Vein endothelial cell (primary cell): ENCODE measurements at places on chromosomes 2 and 18. TPM values are rescaled to one million over a fixed set of nuclear protein-coding genes. Genes with fewer than 3 reads are reported as not detected.

Gene RAPGEF4
- total RNA-seq, result 12.4 and 13.9 TPM in 2 replicates

Gene WNT10A
- not detected in 2 replicates for total RNA-seq

Gene PPIL3
- 24.5 and 27.9 TPM in 2 replicates for total RNA-seq

Gene CHRNG
- total RNA-seq, result not detected in 2 replicates

Gene BCL2L11
- 9.0 and 11.4 TPM in 2 replicates for total RNA-seq

Gene CPO
- 0.19 TPM in 1 of 2 replicates, not detected in the other for total RNA-seq

Gene RAB27B
- total RNA-seq, result under 0.01 and 0.10 TPM in 2 replicates

Gene LOXL3
- 1.6 and 2.2 TPM in 2 replicates for total RNA-seq

Gene MARCO
- total RNA-seq, result not detected in 2 replicates

Gene DOK6
- under 0.01 and 0.57 TPM in 2 replicates for total RNA-seq

Gene EVX2
- not detected in 2 replicates for total RNA-seq

Gene UGT1A10
- not detected in 2 replicates for total RNA-seq

Gene SMYD1
- total RNA-seq, result not detected in 2 replicates

Gene TTC31
- 11.1 and 15.0 TPM in 2 replicates for total RNA-seq

Gene LBX2
- 2.9 and 3.8 TPM in 2 replicates for total RNA-seq

Gene RPRD1A
- 47.4 and 56.2 TPM in 2 replicates for total RNA-seq

Gene ERFE
- total RNA-seq, result 0.33 and 0.48 TPM in 2 replicates

Gene SCN9A
- total RNA-seq, result 0.33 and 0.96 TPM in 2 replicates

Gene FKBP7
- total RNA-seq, result 21.3 and 23.5 TPM in 2 replicates

Gene SPP2
- not detected in 2 replicates for total RNA-seq

Gene HOXD3
- total RNA-seq, result 13.4 and 18.0 TPM in 2 replicates

Gene PSMA8
- not detected in 2 replicates for total RNA-seq

Gene KIF5C
- 0.29 and 0.33 TPM in 2 replicates for total RNA-seq

Gene DTNB
- 11.1 and 12.4 TPM in 2 replicates for total RNA-seq

Gene UGT1A4
- total RNA-seq, result not detected in 2 replicates

Gene M1AP
- total RNA-seq, result not detected in 2 replicates

Gene IGFBP5
- 0.48 and 0.65 TPM in 2 replicates for total RNA-seq

Gene DLGAP1
- 0.10 and 7.5 TPM in 2 replicates for total RNA-seq

Gene MROH2A
- not detected in 2 replicates for total RNA-seq

Gene UGT1A1
- total RNA-seq, result not detected in 2 replicates

Gene CUL3
- 60.4 and 71.9 TPM in 2 replicates for total RNA-seq

Gene DSG1
- total RNA-seq, result not detected in 2 replicates

Gene CBLN2
- total RNA-seq, result 0.19 and 0.98 TPM in 2 replicates

Gene DSG4
- not detected in 2 replicates for total RNA-seq

Gene NT5C1B
- not detected in 2 replicates for total RNA-seq

Gene LRRC30
- not detected in 2 replicates for total RNA-seq

Gene FIGN
- total RNA-seq, result 0.98 and 1.3 TPM in 2 replicates

Gene PLGLB1
- 0.57 and 1.3 TPM in 2 replicates for total RNA-seq

Gene EGR4
- not detected in 2 replicates for total RNA-seq

Gene RNF152
- 106 and 123 TPM in 2 replicates for total RNA-seq

Gene PGAP1
- total RNA-seq, result 14.7 and 15.4 TPM in 2 replicates

Gene GAL3ST2
- not detected in 2 replicates for total RNA-seq

Gene EMILIN2
- total RNA-seq, result 3.3 and 4.6 TPM in 2 replicates

Gene PLCL1
- 1.6 and 7.3 TPM in 2 replicates for total RNA-seq

Gene GALM
- total RNA-seq, result 6.9 and 9.0 TPM in 2 replicates

Gene PROKR1
- under 0.01 TPM in 1 of 2 replicates, not detected in the other for total RNA-seq

Gene GPATCH11
- total RNA-seq, result 6.2 and 9.4 TPM in 2 replicates

Gene CCDC68
- 1.6 and 2.3 TPM in 2 replicates for total RNA-seq

Gene GLI2
- total RNA-seq, result under 0.01 and 0.19 TPM in 2 replicates

Gene CEP76
- 9.5 and 10.6 TPM in 2 replicates for total RNA-seq

Gene INHBB
- total RNA-seq, result 6.9 and 8.2 TPM in 2 replicates

Gene GORASP2
- total RNA-seq, result 63.1 and 64.3 TPM in 2 replicates

Gene NR4A2
- under 0.01 and 0.10 TPM in 2 replicates for total RNA-seq
